ENCODE measurements at places on chromosomes 2 and 18. TPM values are rescaled to one million over a fixed set of nuclear protein-coding genes. Genes with fewer than 3 reads are reported as not detected.
A peak's percentile ranks its signal among the peaks of the same experiment; 100 is the strongest.

PROKR1 gene
- total RNA-seq: not detected

MROH2A gene
- not detected for total RNA-seq

DNA sequence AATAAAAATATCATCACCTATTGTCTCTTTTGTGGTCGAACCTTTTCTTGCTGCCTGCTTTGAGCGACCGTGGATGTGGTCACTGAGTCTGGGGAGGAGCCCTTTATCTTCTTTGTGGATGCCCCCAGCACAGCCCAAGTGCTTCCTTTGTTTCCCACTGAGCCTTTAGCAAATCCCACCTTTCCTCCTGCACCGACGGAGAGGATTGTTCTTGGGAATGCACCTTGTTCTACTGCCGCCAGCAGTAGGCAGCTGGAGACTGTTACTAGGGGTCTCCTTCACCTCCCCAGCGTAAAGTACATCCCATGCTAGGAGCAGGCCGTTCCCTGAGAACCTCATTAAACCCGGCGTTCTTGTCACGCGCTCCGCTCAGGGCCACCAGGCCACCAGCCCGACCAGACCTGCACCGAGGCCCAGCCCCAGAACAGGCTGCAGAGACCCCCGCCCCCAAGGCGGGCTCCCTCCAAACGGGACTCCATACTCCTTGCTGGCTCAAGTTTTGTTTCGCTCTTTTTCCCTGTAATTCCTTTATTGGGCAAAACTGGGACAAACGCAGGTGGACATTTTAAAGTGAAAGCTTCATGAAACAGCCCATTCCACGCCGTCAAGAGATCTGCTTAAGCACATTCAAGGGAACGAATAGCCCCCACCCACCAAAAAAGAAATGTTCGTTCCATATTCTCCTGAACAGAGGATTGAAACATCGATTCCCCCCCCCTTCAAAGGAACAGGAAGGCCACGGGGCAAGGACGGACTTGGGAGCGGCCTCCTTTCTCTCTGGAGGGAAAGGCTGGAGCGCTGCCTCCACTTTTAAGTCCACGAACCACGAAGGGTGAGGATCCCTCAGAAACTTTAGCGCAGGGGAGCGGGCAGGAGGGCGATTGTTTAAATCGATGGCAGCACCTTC is 1.1 kb upstream of the MAT2A start:
- peak; percentile 86 for DNase-seq

GRCh38 chr2:78476619-78477229 is 548.8 kb upstream of the REG3G start:
- DNase-seq: no peak

- no peak for DNase-seq
These were observed 66.5 kb downstream of the TCF7L1 start for GRCh38 chr2:85199698-85200097.

- DNase-seq: no peak
These were observed 144.1 kb downstream of the UBE2E3 start for GRCh38 chr2:181124497-181124896.

DNA sequence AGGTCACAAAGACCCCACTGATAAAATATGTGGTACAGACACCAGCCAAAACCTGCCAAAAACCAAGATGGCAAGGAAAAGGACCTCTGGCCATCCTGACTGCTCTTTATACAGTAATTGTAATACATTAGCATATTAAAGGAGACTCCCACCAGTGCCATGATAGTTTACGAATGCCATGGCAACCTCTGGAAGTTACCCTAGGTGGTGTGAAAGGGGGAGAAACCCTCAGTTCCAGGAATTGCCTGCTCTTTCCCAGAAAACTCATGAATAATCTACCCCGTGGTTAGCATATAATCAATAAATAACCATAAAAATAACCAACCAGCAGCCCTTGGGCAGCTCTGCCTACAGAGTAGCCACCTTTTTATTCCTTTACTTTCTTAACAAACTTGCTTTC is 129.8 kb upstream of the EPB41L3 start:
- DNase-seq: no peak

- no peak for DNase-seq
These were observed 84.9 kb downstream of the MAP4K4 start for GRCh38 chr2:101782427-101782792.

DNA sequence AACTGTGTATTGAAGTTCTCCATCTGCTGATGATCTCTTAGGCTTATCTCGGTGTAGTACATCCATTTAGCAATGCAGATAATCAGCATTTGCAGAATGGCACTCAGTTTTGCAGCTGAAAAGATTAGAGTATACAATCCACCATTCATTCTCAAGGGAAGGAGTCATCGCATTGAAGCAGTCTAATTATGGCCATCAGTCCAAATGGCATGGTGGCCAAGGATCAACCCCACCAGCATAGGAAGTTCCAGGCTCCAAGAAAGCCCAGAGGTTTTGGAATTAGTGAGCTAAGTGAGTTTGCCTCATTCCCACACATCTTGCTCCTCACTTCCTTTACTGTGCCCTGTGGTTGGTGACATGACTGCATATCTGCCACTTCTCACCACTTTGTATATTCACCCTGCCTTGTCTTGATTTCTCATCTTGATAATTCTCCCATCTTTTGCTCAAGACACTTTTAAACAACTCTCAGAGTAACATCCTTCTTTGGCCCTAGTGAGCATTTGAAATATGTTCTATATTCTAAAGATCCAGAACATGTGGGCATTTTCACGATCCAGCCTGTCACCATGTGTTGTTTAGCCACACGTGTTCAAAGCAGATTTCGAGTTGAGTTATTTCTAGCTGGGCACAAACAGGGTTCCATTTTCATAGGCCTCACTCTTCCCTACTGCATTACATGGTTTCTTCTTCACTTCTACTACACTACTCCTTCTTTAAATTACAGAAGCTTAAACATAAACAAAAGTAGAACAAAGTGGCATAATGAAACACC is 1119.8 kb downstream of the TSN start:
- DNase-seq: no peak

PDCD1 gene
- not detected for total RNA-seq

DNA sequence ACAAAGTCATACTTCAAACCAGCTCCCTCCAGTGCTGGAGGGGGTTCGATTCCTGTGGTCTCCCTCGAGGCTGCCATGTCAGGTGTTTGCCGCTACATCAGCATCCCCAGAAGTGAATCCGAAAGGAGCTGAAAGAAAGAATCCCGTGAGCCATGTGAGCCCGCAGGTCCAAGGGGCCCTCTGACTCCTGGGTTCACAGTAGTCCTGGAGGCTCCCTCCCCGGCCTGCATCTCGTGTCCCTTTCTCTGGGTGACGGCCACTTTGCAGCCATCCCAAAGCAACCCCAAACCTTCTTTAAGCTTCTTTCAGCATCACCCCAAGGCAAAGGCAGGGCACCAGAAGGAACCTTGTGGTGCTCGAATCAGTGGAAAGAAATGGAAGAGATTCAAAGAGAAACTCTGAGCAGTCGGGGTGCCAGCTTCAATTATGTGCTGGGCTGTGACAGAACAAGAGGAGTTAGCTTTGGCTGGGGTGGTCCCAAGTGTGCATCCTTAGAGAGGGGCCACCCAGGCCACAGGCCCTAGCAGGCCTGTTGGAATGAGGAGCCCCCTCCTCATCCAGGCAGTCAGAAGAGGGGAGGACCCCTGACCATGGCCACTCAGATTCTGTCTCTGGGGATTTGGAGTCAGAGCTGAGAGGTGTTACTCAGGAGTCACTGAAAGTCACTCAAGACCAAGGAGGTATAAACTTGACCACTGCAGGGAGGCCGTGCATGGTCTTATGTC is 59.7 kb downstream of the CIB4 start:
- peak; percentile 66 for DNase-seq

IL36G gene
- not detected for total RNA-seq

DNA sequence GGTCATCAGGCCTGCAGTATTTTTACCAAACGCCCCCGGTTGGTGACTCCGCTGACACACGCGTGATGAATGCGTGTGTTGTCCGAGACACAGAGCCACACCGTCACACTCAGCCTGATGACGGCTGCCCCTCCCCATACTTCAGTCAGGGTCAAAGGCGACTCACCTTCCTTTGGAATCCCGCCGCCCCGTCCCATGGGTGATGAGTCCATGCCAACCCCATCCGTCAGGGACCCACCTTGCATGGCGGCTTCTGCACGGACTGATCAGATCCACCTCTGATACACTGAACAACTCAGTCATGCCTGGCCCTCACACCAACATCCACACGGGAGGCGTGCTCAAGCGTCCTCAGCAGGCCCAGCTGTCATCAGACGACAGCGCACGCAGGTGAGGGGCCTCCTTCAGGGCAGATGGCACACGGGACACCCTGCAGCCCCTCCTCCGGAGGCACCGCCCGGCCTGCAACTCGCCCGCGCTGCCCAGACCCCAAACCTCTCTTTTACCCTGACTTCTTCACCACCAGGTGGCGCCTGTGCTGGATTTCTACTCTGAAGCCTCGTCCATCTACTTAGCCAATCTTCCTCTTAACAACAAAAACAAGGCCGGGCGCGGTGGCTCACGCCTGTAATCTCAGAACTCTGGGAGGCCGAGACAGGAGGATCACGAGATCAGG is 89.2 kb downstream of the ZNF516 start:
- peak; percentile 92 for DNase-seq

GRCh38 chr2:112646791-112647689 is 1.3 kb downstream of the SLC20A1 start:
- DNase-seq: peak; percentile 47

DNA sequence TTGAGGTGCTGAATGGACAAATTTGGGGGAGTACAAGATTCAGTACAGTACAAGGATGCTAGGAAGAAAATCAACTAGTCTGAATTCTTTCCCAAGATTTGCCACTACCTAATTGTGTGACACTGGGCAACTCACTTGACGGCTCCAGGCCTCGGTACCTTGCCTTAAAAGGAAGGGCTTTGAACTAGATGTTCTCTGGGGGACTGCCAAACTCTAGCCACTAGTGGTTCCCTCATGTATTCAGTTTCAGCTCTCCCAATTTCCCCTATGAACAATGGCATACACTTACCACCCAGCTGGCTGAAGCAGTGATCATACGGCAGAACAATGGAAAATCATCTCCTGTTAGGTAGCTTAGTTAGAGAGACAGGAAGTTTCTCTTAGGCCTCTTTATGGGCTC is 73.4 kb downstream of the VWC2L start:
- no peak for DNase-seq

DNA sequence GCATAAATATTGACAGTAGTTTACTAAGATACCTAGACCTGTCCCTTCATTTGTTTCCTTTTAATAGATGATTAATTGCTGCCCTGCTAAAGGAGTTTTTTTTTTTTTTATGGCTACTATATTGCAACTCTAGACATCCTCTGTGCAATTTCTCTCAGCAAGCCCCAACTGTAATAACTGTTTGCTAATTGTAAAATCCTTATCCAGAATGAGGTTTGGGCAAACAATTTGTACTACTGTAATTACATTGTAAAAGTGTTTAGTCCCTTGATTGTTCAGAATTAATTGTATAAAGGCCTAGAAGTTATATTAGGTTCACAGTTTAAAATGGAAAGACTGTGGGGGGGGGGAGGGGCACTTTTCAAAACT is 3.7 kb upstream of the MEIS1 start:
- DNase-seq: no peak

GRCh38 chr2:200944467-200945394 is 18.7 kb downstream of the ORC2 start:
- no peak for DNase-seq

TUBA3E gene
- total RNA-seq: not detected

DNA sequence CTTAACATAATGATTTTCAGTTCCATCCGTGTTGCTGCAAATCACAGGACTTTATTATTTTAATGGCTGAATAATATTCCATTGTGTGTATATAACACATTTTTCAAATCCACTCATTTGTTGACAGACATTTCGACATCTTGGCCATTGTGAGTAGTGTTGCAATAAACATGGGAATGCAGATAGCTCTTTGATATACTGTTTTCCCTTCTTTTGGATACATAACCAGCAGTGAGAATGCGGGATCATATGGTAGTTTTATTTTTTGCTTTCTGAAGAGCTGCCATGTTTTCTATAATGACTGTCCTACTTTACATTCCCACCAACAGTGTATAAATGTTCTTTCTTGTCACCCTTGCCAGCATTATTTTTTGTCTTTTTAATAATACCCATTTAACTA is 420.3 kb upstream of the CHAC2 start:
- DNase-seq: no peak

DNA sequence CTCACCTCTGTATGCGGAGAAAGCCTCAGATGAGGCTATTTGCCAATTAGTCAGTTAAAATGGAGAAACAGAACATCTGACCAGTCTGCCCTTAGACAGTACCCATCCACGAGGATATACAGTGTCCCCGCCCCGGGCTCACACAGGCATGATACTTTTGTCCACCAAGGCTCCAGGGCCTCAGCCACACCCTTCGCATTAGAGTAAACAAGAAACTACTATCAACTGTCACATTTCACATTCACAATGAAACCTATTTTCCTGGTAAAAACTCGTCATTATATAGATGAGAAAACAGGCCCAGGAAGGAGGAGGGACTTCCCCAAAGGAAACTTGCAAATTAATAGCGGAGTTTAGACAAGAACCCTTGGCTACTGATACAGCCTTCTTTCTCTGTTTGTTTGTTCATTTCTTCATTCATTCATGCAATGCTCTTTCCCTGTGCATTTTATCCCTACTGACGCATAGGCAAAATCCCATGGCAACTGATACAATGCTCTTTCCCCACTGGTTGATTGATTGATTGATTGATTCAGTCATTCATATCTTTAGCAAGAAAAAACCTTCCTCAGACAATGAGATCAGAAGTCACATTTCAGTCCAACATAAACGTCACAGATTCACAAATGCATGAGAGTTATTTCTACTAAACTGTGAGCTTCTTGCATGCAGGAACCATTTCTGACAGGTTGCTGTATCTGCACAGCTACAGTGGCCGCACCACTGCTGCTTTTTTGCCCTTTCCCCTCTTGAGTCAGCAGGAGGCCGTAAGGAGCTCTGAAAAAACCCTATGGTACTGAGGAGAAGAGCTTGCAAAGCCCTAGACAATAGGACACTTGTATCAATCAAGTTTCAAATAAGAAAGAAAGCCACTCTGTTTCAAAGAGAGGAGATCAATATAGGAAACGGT is 777.1 kb downstream of the RNF144A start:
- no peak for DNase-seq

- no peak for DNase-seq
These were observed 85.8 kb downstream of the PLCL1 start for GRCh38 chr2:197890168-197890567.

DNA sequence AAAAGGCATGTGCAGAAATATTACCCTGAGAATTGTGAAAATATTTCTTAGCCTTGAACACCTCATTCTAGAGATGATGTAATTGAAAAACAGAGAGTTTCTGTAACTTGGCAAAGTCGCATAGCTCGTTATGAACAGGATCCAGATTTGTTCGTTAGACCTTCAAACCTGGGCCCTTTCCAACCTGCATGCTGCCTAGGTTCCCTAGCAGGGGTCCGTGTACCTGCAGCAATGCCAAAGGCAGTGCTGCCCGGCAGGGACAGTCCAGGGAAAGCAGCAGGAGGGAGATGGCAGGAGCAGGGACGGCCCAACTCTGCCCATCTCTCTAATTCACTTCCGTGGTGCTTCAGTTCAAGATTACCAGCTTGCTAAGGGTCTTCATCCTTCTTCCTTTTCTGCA is 12.0 kb downstream of the PIEZO2 start:
- DNase-seq: no peak

- DNase-seq: no peak
These were observed 167.9 kb downstream of the CCDC102B start for GRCh38 chr18:68965817-68966216.

GAL3ST2 gene
- 0.36 TPM for total RNA-seq

C2orf74 gene
- 6.2 TPM for total RNA-seq

- DNase-seq: peak; percentile 93
These were observed 123.3 kb downstream of the LTBP1 start for GRCh38 chr2:33069894-33070651.

GRCh38 chr2:18623782-18624181 is 34.4 kb upstream of the NT5C1B start:
- peak; percentile 65 for DNase-seq
